ENCODE measurements at places on chromosomes 4 and X.

DNA sequence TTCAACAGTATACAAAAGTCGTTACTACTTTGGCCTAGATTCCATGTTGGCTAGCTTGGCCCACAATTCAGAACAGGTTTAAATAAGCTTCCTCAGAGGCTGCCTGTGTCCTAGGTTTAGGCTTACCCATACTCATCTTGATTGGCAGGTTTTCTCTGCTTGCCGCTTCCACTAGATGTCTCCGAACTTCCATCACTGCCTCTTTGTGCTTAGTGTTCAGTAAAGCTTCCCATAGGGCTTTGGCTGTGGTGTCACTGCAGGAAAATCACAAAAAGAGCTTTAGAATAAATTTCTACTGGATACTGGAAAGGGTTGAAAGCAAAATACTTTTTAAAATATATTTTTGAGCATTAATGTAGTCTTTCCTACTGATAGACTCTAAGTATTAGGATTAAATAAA is 52.4 kb downstream of the SCFD2 start:
- DNase-seq = no peak

DNA sequence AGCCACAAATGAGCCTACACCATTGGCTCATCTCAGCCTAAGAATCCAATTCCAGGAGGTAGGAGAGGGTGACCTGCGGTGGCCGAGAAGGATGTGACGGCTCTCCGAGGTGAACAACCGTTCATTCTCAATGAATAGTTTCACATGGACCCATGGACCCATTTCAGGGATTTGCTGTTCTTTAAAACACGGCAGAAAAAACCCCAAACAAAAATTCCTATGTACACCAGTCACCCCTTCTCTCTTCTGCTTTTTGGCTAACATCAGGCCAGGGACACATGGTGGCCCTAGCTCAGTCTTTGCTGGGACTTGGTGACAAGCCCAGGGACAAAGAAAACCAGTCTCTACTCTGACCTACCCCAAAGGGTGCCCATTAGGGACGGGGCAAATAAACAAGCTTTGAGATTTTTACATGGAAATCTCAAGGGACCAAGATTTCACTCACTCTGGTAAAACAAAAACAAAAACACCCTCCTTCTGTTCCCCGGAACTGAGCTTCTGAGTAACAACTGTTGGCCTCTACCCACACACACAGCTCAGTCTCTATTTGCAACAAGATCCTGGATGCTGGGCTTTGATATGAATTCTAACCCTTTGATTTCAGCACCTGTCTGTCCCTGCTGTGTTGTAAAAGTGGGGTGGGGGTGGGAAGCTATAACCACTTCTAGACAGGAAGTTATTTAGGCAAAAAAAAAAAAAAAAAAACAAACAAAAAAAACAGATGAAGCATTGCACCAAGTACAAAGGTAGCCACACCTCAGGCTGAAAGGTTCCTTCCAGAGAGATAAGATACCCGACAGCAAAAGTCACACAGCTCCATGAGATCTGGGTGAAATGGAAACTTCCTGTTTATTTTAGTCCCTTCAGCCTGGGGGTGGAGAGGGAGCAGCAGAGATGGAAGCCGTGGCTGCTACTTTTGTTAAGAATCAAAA is 49.0 kb downstream of the DDX3X start:
- DNase-seq = peak; percentile 35

GRCh38 chr4:183390374-183390773 is 54.1 kb upstream of the CDKN2AIP start:
- DNase-seq = no peak

GRCh38 chr4:42985976-42986375 is 93.5 kb downstream of the GRXCR1 start:
- no peak for DNase-seq

GRCh38 chr4:87006426-87006675 is 71.5 kb downstream of the AFF1 start:
- peak; percentile 70 for DNase-seq

GRCh38 chr4:1602655-1603412 is 81.3 kb downstream of the FAM53A start:
- no peak for DNase-seq

DNA sequence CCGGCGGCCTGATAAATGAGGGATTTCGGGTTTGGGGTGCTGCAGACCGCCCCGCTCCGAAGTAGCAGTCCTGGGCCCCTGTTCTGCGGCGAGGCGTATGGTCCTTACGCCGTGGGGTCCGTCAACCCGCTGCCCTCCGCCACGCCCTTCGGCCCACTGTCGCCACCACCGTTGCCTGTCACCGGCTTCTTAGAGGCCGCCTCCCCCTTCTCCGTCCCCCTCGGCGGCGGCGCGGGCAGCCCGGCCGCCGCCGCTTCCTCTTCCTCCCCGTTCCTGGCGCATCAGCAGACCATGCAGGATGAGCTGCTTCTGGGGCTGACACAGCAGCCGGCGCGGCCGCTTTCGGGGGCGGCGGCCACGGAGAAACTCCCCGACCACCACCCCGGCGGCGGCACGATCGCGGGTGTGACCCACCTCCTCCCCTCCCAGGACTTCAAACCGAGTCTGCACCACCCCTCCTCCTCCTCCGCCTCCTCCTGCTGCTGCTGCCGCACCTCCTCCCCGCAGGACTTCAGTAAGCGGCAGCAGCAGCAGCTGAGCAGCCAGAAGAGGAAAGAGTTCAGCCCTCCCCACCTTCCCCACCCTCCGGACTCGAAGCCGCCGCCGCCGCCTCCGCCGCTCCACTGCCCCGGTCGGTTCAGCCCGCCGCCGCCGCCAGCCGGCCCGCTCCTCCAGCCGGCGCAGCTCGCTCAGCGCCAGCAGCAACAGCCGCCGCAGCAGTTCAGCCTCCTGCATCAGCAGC is 549 bp downstream of the CPEB2 start:
- peak; percentile 75 for DNase-seq

DNA sequence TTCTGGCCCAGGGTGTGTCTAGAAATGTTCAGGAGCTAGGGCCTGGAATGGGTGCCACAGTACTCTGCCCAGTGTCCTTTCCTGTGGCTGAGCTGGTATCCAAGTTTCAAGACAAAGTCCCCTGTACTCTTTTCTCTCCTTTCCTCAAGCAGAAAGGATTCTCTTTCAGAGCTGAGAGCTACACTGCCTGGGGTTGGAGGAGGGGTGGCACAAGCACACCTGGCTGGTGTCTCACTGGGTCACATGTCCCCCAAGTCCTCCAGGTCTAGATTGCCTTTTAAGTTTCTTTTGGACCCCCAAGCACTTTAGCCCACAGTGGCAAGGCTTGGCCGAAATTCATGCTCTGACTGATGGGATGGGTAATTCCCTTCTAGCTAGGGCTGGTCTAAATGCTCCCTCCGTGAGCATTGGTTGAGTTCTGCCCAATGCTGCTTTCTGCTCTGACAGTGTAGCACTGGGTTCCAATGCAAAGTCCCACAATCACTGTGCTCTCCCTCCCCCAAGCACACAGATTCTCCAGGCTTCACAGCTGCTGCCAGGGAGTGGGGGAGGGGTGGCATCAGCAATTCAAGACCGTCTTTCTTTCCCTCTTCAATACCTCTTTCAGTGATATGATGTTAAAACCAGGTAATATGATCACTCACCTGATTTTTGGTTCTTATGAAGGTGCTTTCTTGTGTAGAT is 47.8 kb downstream of the BEX3 start:
- no peak for DNase-seq

DNA sequence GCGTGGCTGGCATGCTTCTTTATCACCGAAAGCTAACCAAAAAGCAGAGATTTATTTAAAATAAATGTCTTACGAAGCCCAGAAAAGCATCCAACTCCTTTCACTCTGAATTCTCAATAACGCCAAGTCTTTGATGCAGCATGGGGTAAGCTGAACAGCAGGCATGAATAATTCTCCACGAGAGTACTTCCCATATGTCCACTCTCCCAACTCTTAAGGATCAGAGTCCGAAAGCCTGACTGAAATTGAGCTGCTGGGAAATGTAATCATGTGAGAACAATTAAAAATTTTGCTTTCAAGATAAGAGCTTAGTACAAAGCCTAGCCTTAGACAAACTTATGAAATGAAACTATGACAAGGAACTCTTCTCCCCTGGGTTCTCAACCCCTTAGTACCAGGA is 7.5 kb upstream of the SLC39A8 start:
- no peak for DNase-seq

DNA sequence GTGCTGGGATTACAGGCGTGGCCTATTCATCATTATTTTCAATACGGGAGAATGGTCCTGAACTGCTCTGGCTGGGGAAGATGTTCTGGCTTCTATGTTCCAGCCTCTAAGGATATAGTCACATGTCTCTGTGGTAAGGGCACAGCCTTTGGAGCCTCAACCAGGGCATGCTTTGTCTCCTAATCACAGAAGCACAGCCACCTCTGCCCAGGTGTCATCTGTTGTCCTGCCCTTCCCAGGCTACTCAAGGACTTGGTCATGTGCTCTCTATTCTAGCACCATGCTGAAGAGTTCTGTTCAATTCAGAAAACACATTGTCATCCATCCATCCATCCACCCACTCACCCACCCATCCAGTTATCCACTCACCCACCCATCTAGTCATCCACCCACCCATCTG is 29.5 kb downstream of the ASMTL start:
- DNase-seq = no peak

DNA sequence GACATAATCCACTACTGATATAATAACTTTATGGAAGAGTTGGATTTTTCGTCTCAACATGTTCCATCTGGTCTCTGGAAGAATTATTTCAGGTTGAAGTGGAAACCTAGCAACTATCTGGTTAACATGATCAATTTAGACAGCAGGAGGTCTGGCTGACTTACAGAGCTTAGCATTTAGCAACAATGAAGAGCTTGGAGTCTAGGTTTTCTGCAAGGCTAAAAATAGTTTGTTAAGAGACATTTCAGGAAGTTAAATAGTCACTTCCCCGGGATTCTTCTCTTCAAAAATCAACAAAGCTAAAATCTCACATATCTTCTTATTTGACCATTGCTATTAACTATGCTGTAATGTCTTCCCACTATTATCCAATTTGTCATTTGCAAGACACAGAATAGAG is 418.6 kb upstream of the DIPK2B start:
- no peak for DNase-seq
